ENCODE measurements at places on chromosomes 6 and 20. TPM values are rescaled to one million over a fixed set of nuclear protein-coding genes. Genes with fewer than 3 reads are reported as not detected.

Gene PRPH2
- total RNA-seq = 0.53 TPM

Gene MTFR2
- total RNA-seq = 11.3 TPM

Gene IL17A
- total RNA-seq = not detected

Gene MROH8
- total RNA-seq = 0.27 TPM

Gene KCNK17
- total RNA-seq = not detected

Gene CLIC5
- total RNA-seq = 0.34 TPM

Gene HSPA1L
- total RNA-seq = 0.33 TPM

Gene RNF182
- 4.2 TPM for total RNA-seq

Gene TMEM244
- not detected for total RNA-seq

Gene OR2H2
- total RNA-seq = not detected

Gene VSX1
- total RNA-seq = not detected

Gene IL17F
- not detected for total RNA-seq

Gene TPBG
- 9.5 TPM for total RNA-seq

Gene SMIM28
- total RNA-seq = not detected

All from mammary microvascular endothelial cell (primary cell).